ENCODE measurements at places on chromosomes 7 and 10.

GRCh38 chr10:68086011-68086410 lies 10.9 kb upstream of the HERC4 start:
- no peak for DNase-seq

DNA sequence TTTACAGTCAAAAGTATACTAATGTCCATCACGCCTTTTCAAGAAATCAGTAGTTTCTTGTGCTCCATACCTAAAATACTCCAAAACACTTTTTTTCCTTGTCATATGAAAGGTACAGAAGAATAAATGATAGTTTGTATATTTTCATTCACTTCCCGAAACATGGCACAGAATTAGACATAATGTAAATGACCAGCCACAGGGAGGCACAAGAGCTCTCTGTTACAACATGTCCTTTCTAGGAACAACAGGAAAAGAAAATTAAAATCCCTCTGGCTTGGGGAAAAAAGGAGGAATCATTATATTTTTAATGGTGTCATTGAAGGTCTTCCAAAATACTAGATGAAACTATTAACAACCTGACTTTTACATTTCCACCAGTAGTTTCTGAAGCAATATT lies 331.2 kb downstream of the ACTR3B start:
- DNase-seq = no peak

DNA sequence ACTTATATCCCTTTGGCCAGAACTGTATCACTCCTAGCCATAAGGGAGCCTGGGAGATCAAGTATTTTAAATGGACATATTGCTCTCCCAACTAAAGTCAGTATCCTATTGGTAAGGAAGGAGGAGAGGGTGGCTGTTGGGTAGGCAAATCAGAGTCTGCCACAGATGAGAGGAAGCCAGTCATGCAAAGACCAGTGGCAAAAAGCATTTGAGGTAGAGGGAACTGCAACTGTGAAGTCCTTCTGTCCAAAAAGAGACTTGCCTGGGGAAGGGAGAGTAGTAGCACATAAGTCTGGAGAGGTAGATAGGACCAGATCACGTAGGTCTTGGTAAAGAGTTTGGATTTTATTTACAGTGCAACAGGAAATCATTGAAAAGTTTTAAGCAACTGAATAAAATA lies 8.8 kb upstream of the CCNJ start:
- DNase-seq = no peak

DNA sequence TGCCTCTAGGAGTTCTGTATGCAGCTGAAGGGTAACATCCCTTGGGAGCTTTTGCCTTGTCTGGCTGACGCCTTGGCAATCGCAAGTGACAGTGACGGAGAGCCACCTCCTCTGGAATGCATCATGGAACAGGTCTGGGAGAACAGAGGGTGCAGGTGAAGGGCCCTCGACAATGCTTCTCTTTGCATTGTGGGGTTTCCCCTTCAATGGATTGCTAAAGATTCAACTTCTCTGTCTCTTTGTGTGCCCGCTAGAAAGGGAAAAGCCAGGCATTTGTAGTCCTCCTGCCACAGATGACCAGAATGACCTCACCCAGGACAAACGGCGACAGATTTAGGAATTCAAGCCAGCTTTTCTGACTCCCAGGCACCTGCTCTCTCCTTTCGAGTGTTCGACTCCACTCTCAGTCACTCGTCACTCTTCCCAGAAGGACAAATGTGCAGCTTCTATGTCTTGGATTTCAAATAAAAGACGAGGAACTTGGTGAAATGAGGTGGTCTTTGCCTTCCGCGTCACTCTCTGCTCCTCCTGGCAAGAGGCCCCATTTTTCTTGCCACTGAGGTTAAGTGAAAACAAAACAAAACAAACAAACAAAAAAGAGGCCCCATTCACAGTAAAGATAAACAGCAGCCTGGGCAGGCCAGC lies 26.1 kb downstream of the IL2RA start:
- no peak for DNase-seq

GRCh38 chr7:107966711-107967110 lies 36.2 kb downstream of the LAMB1 start:
- DNase-seq = no peak

- no peak for DNase-seq
Observed at GRCh38 chr7:126843883-126844282, 408.9 kb downstream of the GRM8 start.

GRCh38 chr10:20990604-20991003 lies 93.5 kb upstream of the NEBL start:
- no peak for DNase-seq

- no peak for DNase-seq
Observed at GRCh38 chr10:11546581-11546980, 64.9 kb downstream of the USP6NL start.

- no peak for DNase-seq
Observed at GRCh38 chr10:109866168-109866994, 56.9 kb downstream of the XPNPEP1 start.

DNA sequence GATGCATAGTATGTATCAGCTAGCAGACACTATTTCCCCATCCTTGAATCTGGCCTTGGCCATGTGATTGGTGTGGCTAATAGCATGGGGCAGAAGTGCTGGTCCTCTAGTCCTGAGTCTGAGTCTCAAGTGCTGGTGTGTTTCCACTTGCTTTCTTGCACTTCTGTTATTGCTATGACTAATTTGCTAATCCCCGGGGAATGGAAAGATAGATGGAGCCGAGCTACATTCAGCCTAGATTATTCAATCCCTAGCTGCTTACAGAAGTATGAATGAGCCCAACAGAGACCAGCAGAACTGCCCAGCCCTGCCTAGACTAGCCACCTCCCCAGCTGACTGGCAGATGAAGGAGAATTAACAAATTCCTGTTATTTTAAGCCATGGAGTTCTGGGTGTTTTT lies 53.2 kb upstream of the SYPL1 start:
- DNase-seq = no peak

- no peak for DNase-seq
Observed at GRCh38 chr7:81839708-81840369, 70.0 kb upstream of the HGF start.

GRCh38 chr7:30791114-30791513 lies 19.9 kb downstream of the MINDY4 start:
- DNase-seq = no peak

DNA sequence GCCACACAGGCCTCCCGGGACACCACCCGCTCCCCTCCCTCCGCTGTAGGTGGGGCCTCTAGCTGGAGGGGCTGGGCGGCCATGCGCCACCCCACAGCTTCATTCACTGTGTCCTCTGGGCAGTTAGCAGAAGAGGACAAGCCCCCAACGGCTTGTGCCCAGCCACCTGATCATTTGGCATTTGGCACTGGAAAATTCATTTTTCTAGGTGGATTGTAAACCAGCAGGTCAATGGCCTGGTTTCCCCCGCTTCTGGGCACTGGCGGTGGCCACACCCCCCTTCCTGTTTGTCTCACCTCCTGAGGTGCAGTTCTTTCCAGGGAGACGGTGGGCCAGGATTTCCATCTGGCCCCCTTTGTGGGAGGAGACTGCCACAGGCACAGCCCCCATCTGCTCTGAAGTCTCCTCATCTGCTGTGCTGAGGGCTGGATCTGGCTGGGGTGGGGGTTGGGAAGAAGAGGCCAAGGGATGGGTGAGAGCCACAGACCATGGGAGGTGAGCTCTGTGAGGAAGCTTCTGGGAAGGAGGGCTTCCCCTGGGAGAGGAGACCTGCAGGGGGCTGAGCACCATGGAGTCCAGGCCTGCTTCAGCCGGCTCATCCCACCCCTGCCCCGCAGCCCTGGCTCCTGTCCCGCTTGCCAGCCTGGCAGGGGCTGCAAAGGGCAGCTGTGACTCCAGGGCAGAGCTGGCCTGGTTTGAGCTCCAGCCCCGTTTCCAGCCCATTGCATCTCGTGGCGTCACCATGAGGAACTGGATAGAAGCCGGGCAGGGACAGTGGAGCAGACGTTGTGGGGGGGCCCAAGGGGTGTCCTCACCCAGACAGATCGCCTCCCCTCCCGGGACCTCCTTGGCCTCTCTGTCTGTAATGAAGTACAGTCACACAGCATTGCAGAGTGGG lies 40.1 kb upstream of the SLC29A3 start:
- DNase-seq = no peak

All from stimulated activated CD8-positive, alpha-beta memory T cell treated with anti-CD3 and anti-CD28 coated beads, Interleukin-12 subunit alpha, Interleukin-12 subunit beta, amount 100 ng/mL, for 1 hour (primary cell).